Motor neuron (in vitro differentiated cells): ENCODE measurements at places on chromosomes 1 and 21. TPM values are rescaled to one million over a fixed set of nuclear protein-coding genes. Genes with fewer than 3 reads are reported as not detected.

Gene CHI3L1
- total RNA-seq: 0.38 and 0.64 TPM in 2 replicates

DNA sequence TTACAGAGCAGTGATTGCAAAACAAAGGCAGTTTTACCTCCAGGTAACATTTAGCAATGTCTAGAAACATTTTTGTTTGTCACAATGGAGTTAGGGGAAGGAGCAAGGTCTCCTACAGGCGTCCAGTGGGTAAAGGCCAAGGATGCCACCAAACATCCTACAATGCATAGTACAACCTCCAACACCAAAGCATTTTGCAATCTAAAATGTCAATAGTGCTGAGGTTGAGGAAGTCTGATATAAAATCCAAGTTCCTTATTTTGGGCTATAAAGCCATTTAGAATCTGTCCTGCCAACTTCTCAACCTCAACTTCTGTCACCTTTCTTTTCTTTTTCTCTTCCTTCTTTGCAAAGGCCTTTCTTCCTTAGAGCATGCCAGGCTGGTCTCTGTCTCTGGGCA, 111.2 kb downstream of the FASLG start:
- ATAC-seq: no peak

Gene SPRR3
- not detected in 2 replicates for total RNA-seq

DNA sequence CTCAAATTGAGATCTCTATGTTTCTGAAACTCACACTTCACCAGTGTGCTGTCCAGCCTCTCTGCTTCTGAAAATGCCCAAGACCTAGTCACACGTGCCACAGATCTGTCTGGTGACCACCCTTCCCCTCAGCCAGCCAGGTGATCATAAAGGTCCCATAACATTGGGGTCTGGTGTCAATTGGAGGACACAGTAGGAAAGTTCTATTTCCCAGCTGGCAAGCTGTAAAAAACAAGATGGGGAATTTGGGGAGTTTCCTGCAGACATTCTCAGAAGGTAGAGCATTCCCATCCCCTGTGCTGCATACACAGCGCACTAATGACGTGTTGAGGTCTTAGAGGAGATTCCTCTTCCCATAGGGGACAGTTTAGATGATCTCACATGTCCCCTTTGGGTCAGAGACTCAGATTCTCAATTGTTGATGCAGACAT, 50.1 kb downstream of the RPS6KA1 start:
- no peak for ATAC-seq

Gene IL20
- total RNA-seq: not detected in 2 replicates

DNA sequence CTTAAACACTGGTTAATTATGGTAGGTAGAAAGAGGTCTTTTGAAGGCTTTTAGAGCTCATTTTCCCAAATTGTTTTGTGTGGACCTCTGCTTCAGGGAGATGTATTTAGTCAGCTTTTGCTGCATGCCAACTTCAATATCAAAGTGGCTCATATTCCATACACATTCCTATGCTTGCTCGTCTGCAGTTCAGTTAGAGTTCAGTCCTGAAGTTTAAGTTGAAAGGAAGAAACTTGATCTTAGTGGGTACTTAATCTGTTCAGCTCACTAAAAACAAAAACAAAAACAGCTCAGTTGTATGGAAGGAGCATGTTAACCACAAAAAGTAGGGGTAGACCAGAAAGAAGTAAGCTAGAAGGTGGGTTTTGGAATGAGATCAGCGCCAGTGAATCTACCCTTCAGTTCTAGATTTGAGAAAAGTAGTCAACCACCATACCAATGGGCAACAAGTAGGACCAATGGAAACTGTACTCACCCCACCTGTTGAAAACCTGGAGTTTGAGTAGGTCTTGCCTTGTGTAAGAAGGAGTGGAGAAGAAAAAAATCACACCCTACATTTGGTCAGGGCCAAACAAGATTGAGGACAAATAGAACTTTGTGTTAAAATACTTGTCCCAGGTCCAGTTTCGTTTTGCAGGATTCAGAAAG, 58.0 kb downstream of the LEPR start:
- no peak for ATAC-seq
